Inflammatory macrophage treated with lipopolysaccharide for 4 hours (primary cell): ENCODE measurements at places on chromosomes 2 and 18.
A peak's percentile ranks its signal among the peaks of the same experiment; 100 is the strongest.

- peak; percentile 55 for DNase-seq
These were observed 58.2 kb downstream of the QPCT start for GRCh38 chr2:37402636-37403035.

GRCh38 chr2:230209422-230210051 is 10.2 kb downstream of the SP110 start:
- peak; percentile 44 for DNase-seq

- no peak for DNase-seq
These were observed 53.0 kb downstream of the RAB27B start for GRCh38 chr18:54881229-54881768.

DNA sequence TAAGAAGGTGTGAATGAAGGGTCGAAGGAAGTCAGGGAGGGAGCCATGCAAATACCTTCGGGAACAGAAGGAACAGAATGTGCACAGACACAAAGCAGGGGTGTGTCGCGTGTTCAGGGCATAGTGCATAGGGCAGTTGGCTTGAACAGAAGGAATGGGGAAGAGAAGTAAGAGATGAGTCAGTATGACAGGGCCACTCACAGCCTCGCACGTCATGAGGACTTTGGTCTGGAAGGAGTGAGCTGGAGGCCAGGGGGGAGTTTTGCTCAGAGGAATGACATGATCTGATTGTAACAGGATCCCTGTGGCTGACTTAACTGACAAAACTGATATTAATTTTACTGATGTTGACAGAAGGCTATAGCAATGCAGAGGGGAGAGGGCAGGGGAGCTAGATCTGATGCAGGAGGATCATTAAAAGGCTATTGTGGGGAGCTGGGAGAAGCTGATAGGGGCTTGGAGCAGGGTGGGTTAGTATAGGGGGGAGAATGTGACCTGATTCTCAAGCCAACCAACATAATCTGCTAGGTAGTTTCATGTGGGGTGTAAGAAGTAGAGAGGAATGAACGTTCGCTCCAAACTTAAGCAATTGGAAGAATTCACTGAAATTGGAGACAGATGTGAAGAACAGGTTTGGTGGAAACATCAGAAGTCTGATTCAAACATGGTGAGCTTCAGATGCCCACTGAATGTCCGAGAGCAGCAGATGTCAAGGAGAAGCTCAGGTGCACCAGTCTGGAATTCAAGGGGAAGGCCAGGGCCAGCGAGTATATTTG is 60.4 kb upstream of the COPS8 start:
- DNase-seq = peak; percentile 87

DNA sequence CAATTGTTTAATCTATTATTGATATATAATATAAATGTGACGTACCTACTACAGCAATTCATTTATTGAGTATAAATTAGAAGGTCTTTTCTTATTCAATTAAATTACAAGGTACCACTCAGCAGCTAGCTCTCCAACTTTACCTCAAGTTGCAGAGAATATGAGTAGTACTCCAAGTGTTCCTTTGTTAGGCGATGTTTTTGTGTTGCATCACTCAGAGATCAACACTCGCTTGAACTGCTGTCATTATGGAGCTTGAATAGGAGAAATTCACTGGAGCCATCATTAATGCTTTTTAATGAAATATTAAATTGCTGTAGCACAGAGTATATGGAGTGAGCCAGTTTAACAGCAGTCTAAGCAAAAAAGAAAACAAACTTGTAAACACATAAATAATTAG is 320.0 kb downstream of the FSIP2 start:
- DNase-seq = no peak

- DNase-seq = peak; percentile 38
These were observed 21.9 kb upstream of the CERS6 start for GRCh38 chr2:168434146-168434545.

DNA sequence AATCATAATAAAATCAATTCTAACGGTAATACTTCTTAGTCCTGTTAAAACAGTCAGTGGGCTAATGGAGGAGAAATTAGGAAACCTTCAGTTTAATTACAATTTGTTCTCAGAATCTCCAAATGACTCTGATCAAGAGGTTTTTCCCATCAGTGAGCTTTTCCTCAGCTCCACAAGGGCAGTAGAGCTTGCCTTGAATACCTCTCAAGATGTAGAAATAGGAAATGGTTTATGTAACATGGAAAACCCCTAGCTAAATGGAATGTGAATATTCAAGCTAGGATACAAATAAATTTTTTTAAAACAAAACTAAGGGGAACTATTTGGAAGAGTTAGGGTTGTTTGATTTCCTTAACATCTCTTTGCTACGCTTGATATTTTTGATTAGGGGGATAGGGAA is 87.5 kb downstream of the PLEKHM3 start:
- peak; percentile 48 for DNase-seq

DNA sequence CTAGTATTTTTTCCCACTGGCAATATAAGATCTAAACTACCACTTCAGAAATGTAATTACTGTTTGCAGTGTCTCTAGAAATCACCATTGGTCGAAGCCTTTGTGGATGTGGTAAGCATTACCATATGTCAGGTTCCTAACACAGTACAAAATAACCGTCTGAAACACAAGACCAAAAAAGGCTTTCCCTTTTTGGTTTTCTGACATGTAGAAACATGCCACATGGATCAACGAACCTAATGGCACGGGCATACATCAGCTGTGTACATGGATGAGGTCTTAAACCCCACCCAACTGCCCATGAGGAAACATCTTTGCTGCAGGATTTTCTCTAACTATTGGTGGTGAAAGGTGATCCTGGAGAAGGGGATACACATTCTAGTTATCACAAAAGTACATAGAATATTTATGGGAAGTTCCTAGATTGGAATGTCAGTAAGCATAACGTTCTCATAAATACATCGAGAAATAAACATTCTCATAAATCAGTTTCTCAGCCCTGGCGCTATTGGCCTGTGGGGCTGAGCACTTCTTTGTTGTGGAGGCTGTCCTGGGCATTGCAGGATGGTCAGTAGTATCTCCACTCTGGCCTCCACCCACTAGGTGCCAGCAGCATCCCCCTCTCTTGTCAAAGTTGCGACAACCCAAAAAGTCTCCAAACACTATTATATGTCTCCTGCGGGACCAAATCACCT is 9.0 kb downstream of the VIT start:
- no peak for DNase-seq
